ENCODE measurements at places on chromosomes 11 and 22.
A peak's percentile ranks its signal among the peaks of the same experiment; 100 is the strongest.

- DNase-seq = no peak
These were observed 537.7 kb downstream of the BUD13 start for GRCh38 chr11:116234989-116235568.

- peak; percentile 27 for DNase-seq
These were observed 100.8 kb downstream of the TRAF6 start for GRCh38 chr11:36409152-36409816.

DNA sequence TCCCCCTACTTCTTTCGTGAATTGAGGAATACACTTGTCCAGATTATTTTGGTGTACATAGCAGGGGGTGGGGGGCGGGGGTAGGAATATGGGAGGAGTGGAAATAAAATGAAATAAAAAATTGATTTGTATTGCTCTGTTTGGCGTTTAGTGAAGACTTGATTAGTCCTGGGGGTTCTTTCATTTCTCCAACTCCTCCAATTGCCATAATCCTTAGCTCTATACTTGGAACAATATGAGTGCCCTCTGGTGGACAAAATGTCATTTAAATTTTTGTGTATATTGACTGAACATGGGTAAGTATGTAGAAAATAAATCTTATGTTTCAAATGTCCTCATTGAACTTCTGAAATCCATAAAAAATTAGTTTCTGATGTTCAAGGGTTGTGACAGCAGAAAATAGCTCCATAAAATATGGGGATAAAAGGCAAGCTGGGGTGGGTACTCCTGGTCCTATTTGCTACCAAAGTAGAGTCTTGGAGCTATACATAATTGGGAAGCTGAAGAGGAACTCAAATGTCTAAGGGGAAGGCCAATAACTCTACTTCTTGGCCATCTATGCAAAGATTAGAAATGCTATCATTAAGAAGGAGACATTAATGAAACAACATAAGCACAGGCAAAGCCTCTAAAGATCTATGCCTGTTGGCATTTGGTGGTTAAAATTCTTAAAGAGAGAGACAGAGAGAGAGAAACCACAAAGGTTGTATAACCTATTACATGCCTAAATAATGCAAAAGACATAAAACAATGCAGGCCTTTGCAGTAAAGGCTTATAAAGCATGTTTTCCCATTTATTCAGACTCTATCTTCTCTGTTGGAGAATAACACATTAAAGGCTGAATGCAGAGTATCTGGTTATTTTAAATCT lies 421.6 kb downstream of the METTL15 start:
- DNase-seq = peak; percentile 76

DNA sequence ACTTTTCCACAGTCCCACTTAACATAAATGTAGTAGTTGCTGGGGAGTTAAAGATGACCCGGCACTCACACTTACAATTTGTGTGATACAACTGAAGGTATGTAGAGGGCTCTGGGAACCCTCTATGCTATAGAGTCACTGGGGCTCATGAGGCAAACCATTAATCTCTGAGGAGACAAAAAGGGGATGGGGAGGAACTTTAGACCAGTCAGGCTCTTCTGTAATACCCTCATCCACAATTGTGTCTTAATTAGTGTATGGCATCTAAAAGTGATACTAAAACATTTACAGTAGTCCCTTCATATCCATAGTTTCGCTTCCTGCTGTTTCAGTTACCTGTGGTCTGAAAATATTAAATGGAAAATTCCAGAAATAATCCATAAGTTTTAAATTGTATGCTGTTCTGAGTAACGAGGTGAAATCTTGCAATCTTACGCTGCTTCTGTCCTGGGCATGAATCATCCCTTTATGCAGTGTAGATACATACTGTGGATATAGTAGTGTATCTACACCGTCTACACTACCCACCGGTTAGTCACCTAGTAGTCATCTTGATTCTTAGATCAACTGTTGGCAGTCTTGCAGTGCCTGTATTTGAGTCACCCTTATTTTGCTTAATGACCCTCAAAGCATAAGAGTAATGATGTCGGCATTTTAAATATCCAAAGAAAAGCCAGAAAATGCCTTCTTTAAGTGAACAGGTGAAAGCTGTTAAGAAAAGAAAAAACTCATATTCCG lies 12.2 kb downstream of the CBL start:
- DNase-seq = peak; percentile 95

DNA sequence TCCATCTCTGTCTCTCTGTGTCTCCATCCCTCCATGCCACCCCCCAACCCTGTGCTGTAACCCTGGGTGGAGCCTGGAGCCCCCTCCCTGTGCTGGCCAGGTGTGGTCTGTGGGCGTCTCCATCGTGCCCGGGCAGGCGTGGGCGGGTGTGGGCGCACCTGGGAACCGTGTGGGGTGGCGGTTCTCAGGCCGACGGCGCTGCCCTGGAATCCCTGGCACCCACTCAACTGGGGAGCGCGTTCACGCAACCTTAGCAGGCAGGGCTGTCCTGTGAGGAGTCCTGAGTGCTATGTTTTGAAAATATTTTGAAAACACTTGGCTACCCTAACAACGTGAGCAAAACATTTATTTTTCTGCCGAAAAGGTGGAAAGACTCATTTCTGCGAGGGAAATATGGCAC lies 4.7 kb downstream of the TNNT3 start:
- no peak for DNase-seq

- no peak for DNase-seq
These were observed 5.9 kb downstream of the IL10RA start for GRCh38 chr11:117992136-117992535.

Measured in EL (cell line).